ENCODE measurements at places on chromosomes 13 and 19.

GRCh38 chr19:51807111-51807701 is 12.2 kb downstream of the FPR3 start:
- DNase-seq: no peak

DNA sequence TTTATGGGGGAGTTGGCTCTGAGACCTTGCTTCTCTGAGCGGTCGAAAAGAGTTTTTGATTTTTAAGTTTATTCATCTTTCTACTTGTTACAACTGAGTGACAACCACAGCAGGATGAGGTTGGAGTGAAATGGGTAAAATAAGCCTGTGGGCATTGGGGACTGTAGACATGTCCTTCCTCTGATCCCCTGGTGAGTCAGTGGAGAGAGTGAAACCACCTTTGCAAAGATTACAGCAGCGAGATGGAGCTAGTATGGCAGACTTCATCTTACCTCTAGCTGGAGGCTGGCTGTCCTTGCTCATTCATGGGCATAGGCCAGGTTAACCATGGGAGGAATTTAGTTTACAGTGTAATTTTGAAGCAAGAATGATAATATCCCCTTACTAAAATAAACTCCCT is 30.9 kb upstream of the PSG9 start:
- DNase-seq: no peak

- no peak for DNase-seq
Measured at GRCh38 chr19:13132471-13133180, 14.6 kb downstream of the NACC1 start.

DNA sequence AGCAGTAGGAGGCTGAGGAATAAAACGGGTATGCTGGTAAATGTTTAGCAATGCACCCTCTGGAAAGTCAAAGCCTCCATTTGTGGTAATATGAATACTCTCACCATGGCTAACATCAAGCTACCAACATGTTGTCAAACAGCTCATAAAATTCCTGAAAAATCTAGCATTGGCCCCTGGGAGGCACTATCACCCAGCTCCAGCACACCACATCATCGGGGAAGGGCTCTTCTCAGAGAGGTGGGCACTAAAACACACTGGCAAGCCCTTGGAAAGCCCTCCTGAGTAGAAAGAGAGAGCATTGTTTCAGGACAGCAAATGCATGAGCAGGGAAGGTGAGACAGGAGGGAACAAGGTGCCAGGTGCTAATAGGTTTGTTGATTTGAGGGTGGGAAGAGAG is 53.9 kb upstream of the FLT1 start:
- DNase-seq: no peak

- no peak for DNase-seq
Measured at GRCh38 chr19:37995346-37995745, 88.3 kb downstream of the SIPA1L3 start.

All from umbilical cord (tissue), 2 donors.